ENCODE measurements at places on chromosomes 16 and 17.
A peak's percentile ranks its signal among the peaks of the same experiment; 100 is the strongest.

- DNase-seq: no peak
Measured at GRCh38 chr17:41537990-41538389, 9.9 kb upstream of the KRT19 start.

DNA sequence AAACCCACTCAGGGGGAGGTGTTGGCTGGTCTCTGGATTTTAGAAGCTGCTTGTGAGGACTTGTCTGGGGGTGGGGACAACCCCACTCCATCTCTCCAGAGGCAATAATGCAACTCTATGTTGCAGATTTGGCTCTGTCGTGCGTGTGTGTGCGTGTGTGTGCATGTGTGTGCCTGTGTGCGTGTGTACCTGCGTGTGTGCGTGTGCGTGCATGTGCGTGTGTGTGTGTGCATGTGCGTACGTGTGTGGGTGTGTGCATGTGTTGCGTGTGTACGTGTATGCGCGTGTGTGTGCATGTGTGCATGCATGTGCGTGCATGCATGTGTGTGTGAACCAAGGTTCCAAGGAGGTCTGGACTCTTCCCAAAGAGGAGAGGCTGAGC is 120.4 kb upstream of the LHX1 start:
- DNase-seq: no peak

DNA sequence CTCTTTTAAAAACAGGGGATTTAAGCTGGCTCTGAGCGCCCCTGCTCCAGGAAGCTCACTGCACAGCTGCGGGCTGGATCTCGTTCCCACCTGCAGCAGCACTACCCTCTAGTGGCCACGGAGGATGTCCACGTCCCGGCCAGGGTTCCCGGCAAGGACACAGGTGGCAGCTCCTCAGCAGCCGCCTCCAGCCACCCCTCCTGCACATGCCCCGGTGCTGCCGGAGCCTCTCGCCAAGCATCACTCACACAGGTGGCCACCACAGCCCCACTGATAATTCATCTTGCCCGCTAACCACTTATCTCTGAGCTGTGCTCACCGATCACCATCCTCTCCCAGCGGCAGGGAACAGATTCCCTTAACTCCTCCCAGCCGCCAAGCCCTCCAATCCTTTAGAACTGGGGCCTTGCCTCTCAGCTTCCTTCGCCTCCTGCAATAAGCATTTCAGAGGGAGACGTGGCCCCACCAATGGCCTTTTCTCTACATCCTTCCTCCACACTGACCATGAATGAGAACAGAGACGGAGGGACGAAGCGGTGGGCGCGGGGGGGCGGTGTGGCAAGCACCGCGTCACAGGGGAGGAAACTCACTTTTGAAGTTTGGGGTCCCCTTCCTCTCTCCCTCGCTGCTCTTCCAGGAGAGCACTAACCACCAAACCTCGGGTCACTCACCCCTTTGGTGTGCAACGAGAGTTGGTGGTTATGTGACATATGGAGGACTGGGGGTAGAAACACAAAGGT is 222.1 kb downstream of the RBFOX3 start:
- DNase-seq: no peak

DNA sequence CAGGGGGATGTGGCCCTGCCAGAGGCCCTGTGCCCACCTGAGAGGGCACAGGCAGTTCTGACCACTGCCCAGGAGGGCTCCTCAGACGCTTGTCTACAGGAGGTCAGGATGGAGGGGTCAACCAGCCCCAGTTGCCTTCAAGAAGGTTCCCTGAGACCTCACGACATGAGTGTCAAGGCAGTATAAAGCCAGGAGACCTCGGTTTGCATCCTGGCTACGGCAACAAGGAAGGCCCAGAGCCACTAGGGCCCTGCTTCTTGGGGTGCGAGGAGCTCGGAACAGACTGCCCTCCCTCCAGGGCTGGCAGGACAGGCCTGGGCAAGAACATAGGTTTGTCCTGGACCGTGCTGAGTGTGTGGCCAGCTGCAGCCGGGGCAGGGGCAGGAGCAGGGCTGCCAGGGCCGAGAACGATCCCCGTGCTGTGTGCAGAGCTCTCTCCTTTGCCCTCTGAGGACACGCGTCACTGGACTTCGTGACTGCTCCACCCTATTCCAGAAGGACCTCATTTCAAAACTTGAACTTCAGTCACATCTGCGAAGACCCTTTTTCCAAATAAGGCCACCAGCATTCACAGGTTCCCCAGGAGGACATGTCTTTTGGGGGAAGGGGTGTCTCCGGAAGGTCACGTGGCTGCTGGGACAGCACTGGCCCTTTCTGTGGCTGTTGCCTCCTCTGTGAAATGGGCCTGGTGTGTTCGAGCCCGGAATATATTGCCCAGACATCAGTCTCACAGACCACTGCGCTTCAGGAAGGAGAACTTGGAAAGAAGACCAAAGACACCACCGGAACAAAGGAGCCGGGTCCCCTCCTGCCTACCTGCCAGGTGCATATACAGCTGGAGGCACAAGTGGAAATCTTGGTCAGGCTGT is 27.7 kb downstream of the SLC7A5 start:
- no peak for DNase-seq

DNA sequence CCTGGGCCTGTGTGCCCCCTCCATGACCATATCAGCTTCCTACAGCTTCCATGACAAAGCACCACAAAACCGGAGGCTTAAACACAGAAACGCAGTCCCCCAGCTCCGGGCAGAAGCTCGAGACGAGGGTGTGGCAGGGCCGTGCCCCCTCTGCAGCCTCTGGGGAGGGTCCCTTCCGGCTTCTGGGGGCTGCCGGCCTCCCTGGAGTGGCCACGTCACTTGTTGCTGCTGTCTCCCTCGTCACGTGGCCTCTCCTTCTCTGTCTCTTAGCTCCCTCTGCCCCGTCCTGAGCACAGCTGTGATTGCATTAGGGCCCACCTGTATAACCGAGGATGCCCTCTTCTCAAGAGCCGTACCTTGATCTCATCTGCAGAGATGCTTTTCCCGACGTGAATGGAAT is 64.6 kb downstream of the JPH3 start:
- DNase-seq: no peak

GRCh38 chr17:2102931-2103809 is 48.3 kb downstream of the HIC1 start:
- no peak for DNase-seq

- DNase-seq: no peak
Measured at GRCh38 chr17:41581366-41582060, 5.2 kb downstream of the KRT14 start.

GRCh38 chr17:81097134-81097942 is 62.4 kb downstream of the BAIAP2 start:
- DNase-seq: peak; percentile 61

Measured in stimulated activated CD8-positive, alpha-beta memory T cell treated with anti-CD3 and anti-CD28 coated beads, Interleukin-4, amount 100 ng/mL, for 4 hours (primary cell).